AG09309 (cell line): ENCODE measurements at places on chromosomes 2 and 18.

DNA sequence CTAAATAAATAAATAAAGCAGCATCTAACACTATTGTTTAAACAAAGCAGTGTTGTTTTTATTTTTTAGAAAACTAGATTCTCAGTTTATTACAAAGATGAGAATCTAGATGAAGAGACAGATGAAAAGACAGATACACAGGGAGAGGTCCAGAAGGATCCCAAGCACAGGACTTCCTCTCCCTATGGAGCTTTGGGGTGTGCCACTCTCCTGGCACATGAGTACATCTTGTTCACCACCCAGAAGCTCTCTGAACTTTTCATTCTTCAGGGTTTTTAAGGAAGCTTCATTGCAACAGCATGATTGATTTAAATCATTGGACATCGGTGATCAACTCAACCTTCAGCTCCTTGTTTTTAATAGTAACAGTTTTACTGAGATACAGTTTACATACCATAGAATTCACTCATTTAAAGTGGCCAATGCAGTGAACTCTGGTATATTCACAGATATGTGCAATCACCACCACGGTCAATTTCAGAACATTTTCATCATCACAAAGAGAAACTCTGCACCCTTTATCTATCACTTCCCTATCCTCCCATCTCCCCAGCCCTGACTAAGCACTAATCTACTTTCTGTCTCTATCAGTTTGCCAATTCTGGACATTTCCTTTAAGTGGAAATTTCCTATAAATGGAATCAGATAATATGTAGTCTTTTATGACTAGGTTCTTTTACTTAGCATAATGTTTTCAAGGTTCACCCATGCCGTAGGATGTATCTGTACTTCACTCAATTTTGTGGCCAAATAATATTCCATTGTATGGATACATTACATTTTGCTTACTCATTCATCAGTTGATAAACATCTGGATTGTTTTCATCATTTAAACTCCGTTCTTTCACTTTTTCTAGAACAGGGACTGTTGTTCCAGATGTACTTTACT lies 62.3 kb upstream of the ZFP36L2 start:
- no peak for DNase-seq

GRCh38 chr2:60317844-60318243 lies 235.6 kb downstream of the BCL11A start:
- DNase-seq: no peak

DNA sequence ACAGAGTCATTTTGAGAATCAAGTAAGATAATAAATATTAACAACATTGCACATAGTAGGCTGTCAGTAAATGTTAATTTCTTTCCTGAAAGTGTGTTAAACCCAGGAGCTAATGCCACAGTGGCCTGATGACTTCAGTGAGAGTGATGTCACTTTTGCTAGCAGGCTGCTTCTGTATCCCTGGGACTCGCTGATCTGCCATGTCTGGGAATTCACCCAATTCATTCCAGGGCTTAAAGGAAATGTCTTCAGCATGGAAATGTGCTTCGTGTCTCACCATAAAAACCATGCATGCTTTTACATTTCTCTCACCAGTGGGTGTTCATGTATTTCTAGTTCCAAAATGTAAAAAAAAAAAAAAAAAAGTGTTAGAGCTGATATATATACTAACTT lies 56.8 kb upstream of the MAPRE3 start:
- no peak for DNase-seq

- DNase-seq: no peak
Observed at GRCh38 chr2:72106978-72107377, 40.7 kb downstream of the CYP26B1 start.

- DNase-seq: no peak
Observed at GRCh38 chr2:203569677-203570316, 34.7 kb upstream of the RAPH1 start.
